SJSA1 (cell line): ENCODE measurements at places on chromosomes 1 and 21.

DNA sequence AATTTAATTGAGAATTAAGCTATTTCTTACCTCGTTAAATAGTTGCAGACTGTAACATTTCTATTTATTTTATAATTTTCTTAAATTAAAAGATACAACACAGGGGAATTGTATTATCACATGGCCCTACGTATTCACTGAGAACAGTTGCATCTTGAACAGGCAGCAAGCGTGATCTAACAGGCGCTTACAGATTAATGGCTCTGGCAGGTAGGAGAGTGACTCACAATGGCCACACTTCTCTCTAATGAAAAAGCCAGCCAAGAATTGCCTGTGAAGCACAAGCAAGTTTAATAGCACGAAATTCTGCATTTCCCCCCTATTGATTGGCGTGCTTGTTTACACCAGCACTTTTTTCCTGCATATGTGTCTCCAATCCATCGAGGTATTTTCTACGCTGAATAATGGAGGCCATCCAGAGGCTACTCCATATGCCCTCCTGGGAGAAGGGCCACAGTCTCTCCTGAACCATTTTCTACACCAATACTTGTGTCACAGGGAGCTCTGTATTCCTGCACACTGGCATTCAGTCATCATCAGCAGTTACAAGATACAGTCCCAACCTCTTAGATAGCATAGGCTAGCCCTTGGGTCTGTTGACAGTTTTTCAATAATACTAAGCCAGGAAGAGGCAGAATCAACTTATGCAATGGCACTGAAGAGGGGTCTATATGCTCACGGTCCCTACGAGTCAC, 150.6 kb upstream of the PLD5 start:
- DNase-seq = no peak

GRCh38 chr1:60541831-60542532, 468.4 kb upstream of the C1orf87 start:
- DNase-seq = no peak

GRCh38 chr1:225299624-225300023, 128.2 kb downstream of the LBR start:
- DNase-seq = no peak

GRCh38 chr1:22704440-22705067, 6.1 kb upstream of the EPHB2 start:
- DNase-seq = peak; percentile 66

- no peak for DNase-seq
Measured at GRCh38 chr1:36122062-36123030, 2.7 kb downstream of the COL8A2 start.

DNA sequence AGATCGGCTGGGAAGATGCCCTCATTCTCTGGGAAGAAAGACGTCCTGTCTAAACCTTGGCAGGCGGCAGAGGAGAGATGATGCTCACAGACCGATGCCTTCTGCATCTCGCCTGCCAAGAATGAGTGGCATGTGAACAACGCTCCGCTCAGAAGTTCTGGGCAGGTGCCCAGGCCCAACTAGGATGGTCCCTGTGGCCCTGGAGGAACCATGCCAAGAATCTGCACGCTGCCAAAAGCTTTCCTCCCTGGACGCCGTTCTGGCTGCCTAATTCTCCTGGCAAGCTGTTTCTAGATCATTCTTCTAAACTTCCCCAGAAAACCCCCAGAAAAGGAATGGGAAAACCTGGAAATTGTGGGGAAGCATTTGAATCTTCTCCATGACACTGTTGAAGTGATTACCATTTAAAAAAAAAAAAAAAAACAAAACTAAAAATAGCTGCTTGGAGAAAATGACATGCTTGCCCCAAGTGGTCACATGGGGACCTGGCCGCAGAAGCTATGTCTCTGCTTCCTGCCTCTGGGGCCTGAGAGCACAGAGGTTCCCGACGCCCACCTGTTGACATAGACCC, 440.9 kb downstream of the PRDM2 start:
- no peak for DNase-seq

DNA sequence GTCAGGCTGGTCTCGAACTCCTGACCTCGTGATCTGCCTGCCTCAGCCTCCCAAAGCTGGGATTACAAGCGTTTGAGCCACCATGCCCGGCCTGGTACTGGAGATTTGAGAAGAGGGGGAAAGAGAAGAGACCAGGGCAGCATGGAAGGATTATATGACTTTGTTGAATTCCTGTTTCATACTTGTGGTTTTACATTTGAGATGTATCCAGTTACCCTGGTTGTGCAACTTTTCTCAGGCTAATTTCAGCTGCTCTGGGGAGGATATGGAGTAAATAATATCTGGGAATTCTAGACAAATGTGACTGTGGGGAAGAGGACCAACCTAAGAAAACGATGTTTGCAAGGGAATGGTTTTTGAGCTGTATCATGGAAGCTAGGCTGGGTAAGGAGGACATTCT, 89.5 kb upstream of the GREM2 start:
- no peak for DNase-seq

- no peak for DNase-seq
Measured at GRCh38 chr1:74729741-74730478, 2.9 kb downstream of the CRYZ start.

DNA sequence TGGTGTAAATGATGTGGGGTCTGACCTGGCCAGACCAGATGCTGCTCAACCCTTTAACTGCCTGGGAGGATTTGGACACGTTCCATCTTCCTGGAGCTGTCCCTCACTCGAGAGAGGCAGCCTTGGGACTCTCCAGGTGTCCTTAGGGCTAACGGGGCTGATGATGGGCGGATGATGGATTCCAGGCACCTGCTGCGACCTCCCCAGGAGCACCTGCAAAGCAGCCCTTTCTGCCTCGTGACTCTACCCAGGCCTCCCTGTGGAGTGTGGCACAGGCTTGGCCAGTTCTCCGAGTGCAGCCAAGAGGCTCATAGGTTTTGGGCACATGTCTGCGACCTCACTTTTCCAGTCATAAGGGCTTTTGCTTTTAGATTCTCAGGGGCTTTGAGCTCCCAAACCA, 12.3 kb upstream of the TRIM17 start:
- no peak for DNase-seq

GRCh38 chr1:53735261-53735660, 3.7 kb downstream of the GLIS1 start:
- DNase-seq = no peak

GRCh38 chr1:9749361-9749760, 74.4 kb downstream of the CLSTN1 start:
- DNase-seq = no peak

GRCh38 chr1:231074046-231074445, 34.0 kb upstream of the FAM89A start:
- DNase-seq = no peak

DNA sequence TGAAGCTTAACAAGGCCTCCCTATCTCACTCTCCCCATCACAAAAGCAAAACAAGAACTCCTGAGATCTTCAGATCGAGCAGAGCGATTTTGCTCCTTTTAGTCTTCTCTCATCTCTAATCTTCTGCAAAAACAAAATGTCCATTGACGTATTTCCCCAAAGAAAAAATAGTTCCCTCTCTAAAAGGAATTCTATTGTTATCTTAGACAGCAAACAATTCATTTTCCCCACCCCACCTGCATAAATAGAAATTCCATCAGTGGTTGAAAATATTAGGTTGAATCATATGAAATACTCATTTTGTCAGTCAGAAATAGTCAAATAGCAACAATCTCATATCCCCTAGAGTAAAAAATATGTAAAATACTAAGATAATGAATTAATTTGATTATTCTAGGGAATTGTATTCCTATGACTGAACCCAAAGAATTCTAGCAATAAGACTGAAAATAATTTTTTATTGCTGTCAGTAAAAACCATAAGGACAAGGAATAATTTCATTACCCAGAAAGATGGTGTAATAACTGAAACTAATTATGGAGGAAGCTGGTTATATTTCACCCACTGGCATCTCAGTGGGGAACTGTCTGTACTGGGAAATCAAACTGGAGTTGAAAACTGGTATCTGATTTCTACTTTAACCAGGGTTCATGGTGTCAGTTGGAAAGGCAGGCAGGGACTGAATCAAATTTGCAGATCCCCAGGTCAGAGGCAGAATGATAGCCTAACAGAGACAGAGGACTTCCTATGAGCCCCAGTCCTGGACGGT, 51.3 kb downstream of the RHOU start:
- no peak for DNase-seq

- no peak for DNase-seq
Measured at GRCh38 chr1:17004466-17005364, 7.0 kb downstream of the ATP13A2 start.

DNA sequence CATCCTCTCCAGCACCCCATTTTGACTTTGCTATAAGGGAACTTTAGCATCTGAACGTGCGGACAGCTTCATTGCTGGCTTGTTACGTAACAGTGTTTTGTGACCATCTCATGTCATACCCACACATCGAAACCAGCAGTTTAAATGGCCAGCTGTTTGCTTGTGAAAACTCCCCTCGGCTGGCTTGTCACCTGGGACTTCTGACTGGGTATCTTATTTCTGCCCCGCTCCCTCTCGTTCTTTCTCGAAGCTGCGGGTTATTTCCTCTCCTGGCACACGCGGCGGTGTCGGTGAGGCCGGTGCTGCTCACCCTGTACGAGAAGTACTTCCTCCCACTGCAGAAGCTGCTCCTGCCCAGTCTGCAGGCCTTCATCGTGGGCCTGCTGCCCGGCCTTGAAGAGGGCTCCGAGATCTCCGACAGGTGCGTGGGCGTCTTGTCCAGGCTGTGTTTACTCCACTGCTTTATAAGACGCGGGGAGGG, 43.5 kb downstream of the DOP1B start:
- no peak for DNase-seq

DNA sequence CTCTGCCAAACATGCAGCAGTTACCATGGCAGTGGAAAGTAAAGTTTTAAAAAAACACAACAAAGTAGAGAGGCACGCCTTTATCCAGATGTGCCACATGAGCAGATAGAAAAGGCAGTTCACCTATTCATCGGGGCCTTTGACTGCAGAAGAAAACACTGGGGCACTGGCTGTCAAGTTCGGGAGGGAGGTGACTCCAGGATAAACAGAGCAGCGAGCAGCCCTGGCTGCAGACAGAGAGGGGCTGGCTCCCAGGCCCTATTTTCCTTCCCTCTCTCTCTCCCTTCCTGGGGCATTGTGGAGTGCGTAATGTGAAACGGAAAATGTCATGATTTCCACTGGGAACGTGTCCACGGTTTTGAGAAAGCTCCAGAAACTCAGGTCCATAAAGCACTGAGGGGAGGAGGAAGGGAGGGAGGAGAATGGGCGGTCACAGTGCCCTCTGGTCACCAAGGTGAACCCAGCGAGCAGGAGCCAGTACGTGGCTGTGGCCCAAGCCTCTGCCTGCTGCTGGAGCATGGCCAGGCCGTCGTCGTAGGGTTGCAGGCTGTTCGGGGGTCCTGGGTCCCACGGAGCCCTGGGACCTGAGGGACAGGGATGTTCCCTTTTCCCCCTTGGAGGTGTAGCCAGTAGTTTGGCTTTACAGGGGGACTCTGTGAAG, 114.7 kb upstream of the IRF2BP2 start:
- DNase-seq = no peak

DNA sequence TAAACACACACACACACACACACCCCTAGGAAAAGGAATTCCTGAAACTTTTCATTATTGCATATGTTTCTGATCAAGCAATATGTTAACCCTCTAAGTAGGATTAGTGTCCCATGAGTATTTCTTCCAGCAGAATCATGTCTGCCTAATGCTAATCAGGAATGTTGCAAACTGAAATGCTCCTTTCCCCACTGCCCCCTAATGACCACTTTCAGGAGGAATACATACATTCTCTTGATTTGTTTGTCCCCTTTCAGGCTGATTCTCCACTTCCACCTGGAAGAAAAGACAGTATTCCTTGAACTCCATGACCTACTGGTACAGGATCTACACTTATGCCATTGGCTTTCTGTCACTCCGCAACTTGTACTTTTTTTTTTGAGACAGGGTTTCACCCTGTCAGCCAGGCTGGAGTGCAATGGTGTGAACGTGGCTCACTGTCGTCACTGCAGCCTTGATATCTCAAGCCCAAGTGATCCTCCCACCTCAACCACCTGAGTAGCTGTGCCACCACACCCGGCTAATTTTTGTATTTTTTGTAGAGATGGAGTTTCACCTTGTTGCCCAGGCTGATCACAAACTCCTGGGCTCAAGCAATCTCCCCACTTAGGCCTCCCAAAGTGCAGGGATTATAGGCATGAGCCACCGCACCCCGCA, 56.7 kb downstream of the LRIG2 start:
- no peak for DNase-seq

DNA sequence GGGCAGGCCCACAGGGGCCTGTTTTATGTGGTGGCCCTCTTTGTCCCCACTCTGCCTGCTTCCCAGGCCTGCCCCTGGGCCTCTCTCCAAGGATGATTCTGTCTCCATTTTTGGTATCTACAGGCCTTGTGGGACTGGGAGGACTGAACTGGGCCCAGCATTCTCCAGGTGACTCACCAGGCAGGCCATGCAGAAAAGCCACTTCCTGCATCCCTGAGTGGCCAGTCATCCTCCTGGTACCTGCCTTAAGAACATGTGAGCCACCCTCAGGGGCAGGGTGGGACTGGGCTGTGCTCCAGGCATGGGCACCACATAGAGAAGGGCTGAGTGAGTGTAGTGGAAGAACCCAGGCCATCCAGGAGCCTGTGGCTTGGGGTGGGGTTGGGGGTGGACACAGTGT, 20.0 kb upstream of the BCAR3 start:
- peak; percentile 95 for DNase-seq

DNA sequence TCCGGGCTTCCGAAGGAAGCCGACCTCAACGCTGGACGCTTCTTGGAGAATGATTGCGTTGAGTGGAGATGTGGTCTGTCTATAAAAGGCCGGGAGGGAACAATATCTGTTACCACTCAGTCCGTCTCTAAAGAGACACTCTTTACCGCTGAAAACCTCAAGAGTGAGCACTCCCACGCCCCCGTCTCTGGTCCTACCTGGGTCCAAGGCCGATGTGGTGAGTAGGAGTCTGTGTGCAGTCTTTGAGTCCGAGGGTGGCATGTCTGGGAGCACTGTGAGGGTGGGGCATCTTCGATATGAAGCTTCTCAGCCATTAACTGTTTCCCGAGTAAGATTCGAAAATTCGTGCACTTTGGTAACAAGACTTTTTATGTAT, 576 bp downstream of the ZFP69 start:
- no peak for DNase-seq

- DNase-seq = no peak
Measured at GRCh38 chr1:59815892-59816291, 1.1 kb downstream of the HOOK1 start.

DNA sequence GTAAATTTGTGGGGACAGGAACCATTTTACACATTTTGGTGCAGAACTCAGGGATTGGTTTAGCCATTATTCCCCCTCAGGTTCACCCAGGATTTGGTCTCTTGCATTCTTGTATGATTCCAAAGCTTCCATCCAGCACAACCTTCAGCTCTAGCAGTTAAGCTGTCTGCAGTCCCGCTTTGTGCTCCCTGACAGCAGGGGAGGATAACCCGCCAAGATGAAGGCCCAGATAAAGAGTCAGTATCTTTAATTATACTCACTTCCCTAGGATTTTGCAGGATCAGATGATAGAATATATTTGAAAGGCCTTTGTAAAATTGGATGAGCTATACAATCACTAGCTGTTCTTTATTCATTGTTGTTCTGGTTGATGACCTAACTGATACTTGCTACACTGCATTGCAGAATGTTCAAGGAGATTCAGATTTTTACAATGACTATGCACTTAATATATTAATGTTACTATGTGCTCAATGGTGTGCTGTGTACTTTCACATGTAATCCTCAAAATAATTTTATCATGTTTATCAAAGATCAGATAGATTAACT, 49.8 kb downstream of the SLC16A1 start:
- no peak for DNase-seq
